ENCODE measurements at places on chromosomes 1 and 21.

DNA sequence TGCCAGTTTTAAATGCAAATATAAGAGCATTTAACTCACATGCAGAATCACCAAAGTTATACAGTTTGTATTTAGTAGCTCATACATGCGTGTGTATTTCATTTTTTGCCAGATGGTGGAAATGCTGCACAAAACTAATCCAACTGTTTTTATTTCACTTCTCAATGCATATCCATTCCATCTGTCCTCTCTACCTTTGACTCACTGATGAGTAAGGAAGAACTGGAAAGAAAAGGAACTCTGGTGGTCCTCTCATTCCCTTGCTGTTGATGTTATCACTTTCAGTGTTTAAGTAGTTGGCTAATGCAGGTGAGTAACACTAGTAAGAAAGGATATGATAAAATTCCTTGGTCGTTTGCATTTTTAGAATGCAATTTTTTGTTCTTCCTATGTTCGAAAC is 5.7 kb upstream of the SLC1A7 start:
- no peak for DNase-seq

DNA sequence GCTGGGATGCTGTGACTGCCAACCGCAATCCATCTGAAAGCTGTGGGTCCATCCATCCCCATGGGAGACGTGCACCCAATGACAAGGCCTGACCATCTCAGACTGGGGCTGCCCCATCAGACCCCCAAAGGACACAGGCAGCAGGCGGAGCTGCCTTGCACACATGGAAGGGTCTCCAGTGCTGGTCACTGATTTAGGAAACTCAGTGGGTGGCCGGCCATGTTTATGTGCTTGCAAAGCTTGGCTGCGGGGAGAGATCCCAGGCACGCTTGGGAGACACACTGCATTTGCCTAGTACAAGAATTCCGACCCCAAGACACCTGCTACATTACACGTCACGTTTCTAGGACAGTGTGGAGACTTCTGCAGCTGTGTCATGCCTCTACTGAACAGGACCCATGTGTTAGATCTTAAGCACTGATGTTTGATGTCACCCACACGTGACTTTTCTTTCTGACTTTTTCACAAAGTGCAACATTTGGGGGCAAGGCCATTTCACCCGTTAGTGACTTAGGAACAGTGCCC is 181.4 kb downstream of the CLIC6 start:
- DNase-seq, result no peak

GRCh38 chr1:89356658-89357400 is 7.0 kb upstream of the GBP6 start:
- DNase-seq, result peak; percentile 37

GRCh38 chr1:56417646-56418045 is 161.7 kb downstream of the PLPP3 start:
- no peak for DNase-seq

GRCh38 chr1:101178688-101179491 is 57.9 kb upstream of the S1PR1 start:
- no peak for DNase-seq

- DNase-seq, result no peak
Observed at GRCh38 chr1:175737451-175737850, 5.9 kb downstream of the TNR start.

GRCh38 chr1:83547901-83548300 is 451.0 kb downstream of the TTLL7 start:
- DNase-seq, result no peak

- DNase-seq, result no peak
Observed at GRCh38 chr21:14591377-14591776, 45.3 kb upstream of the SAMSN1 start.

GRCh38 chr1:180231506-180231921 is 1.4 kb downstream of the LHX4 start:
- no peak for DNase-seq

GRCh38 chr1:71089536-71090270 is 8.9 kb upstream of the ZRANB2 start:
- DNase-seq, result no peak

DNA sequence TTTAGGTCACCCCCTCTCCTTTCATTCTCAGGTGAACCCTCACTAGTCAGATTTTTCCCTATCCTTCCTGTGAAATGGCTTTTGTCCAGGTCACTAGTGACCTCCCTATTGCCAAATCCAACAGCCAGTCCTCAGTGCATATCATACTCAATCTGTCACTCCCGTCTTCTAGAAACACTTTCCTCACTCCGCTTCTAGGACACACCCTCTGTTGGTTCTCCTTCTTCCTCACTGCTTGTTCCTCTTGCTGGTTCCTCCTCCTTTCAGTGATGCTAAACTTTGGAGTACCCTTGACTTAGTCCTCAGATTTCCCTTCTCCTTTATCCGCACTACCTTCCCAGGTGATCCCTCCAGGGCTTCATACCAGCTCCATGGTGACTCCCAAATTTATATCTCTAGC is 94.3 kb downstream of the RNF220 start:
- no peak for DNase-seq

- DNase-seq, result no peak
Observed at GRCh38 chr21:26546446-26547097, 26.5 kb downstream of the CYYR1 start.

DNA sequence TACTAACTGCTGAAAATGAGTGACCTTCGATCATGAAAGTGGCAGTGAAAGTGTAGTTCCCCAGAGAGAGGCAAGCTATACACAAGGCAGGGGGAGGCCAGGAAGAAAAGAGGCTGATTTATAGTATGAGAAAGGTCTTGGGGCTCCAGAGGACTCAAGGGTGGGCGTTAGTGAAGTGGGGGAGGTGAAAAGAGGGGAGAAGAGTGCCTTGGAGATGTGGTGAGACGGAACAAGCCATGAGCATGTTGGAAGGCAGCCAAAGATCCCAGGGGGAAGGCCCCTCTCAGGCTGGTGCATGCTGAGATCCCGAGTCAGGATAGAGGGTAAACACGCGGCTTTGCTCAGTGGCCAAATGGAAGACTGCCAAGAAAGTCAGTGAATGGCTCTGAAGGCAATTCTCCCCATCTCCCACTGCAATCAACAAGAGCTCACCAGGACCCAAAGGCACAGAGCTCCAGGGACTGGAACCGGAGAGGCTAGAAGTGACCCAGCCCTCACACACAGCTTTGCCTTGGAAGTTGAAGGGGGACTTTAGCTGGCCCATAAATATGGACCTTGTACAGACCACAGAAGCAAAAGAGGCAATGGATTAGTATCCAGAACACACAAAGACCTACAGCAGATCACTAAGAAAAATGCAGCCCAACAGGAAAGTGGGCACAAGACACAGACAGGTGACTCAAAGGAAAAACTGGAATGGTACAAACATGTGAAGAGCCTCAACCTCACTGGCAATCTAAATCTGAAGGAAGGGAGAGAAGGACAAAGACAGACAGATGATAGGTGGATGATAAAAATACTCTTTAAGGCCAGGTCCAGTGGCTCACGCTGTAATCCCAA is 49.6 kb downstream of the HSF2BP start:
- DNase-seq, result peak; percentile 81

All from NCI-H2081 (cell line).